ENCODE measurements at places on chromosomes 1 and 21.

- DNase-seq = no peak
These were observed 79.0 kb upstream of the NFASC start for GRCh38 chr1:204791453-204792353.

DNA sequence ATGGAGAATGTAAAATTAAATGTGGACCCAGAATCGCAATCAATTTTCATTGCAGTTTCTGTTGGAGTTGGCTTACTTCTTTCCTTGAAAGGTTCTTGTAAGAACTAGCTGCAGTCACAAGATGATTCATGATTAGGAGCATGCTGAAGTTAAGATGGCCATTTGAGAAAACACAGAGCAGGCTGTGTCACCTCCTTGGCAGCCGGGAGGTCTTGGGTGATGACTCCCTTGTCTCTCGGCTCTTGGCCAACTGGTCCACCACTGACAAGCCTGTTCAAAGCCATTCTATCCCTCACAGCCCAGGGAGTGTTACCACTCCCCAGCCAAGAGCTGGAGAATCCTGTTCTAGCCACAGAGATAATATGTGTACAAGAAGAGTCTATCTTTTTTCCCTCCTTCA is 40.6 kb downstream of the OPTC start:
- no peak for DNase-seq

GRCh38 chr1:212512816-212513559 is 80.3 kb downstream of the NENF start:
- no peak for DNase-seq

- DNase-seq = no peak
These were observed 61.8 kb downstream of the HIVEP3 start for GRCh38 chr1:41856944-41857285.

GRCh38 chr1:27235827-27236226 is 1.4 kb downstream of the WDTC1 start:
- DNase-seq = no peak

All from NCI-H2081 treated with DMSO at 0.1 percent for 48 hours (cell line).